Omental fat pad (tissue), 4 donors: ENCODE measurements at places on chromosomes 6 and 20. TPM values are rescaled to one million over a fixed set of nuclear protein-coding genes. Genes with fewer than 3 reads are reported as not detected.

SIRPB1 gene
- 7.6 TPM for total RNA-seq

KCNK5 gene
- total RNA-seq: 1.7 TPM

SOX4 gene
- 12.1 TPM for total RNA-seq

TRIM10 gene
- not detected for total RNA-seq

PAK5 gene
- not detected for total RNA-seq

BCAS1 gene
- 0.50 TPM for total RNA-seq

RSPO4 gene
- not detected for total RNA-seq

RGS19 gene
- 45.1 TPM for total RNA-seq

SLC17A9 gene
- total RNA-seq: 10.7 TPM

ADGRF4 gene
- total RNA-seq: not detected

BPIFB1 gene
- total RNA-seq: not detected

CYP39A1 gene
- 2.8 TPM for total RNA-seq

BMP6 gene
- total RNA-seq: 25.2 TPM

TCP11 gene
- not detected for total RNA-seq
